ENCODE measurements at places on chromosomes 12 and 14.
A peak's percentile ranks its signal among the peaks of the same experiment; 100 is the strongest.

DNA sequence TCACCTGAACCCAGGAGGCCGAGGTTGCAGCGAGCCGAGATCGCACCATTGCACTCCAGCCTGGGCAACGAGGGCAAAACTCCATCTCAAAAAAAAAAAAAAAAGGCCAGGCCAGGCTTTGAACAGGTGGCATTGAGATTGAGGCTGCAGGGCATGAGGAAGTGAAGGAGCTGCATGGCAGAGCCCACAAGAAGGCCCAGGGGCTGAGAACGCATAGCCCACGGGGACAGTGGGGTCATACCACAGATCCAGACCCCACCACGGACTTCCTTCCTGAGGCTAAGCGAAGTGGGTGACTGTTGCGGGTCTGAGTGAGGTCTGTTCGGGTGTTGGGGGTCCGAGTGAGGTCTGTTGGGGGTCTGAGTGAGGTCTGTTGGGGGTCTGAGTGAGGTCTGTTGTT lies 7.8 kb downstream of the JAG2 start:
- no peak for DNase-seq

- no peak for DNase-seq
Measured at GRCh38 chr14:61160798-61161197, 120.3 kb downstream of the TMEM30B start.

GRCh38 chr14:71411738-71412137 lies 504.5 kb downstream of the PCNX1 start:
- DNase-seq = no peak

- DNase-seq = no peak
Measured at GRCh38 chr14:92624764-92625163, 111.2 kb downstream of the RIN3 start.

- DNase-seq = no peak
Measured at GRCh38 chr12:67885375-67886169, 103.7 kb upstream of the IFNG-AS1 start.

- no peak for DNase-seq
Measured at GRCh38 chr14:70148911-70149595, 39.7 kb downstream of the SLC8A3 start.

DNA sequence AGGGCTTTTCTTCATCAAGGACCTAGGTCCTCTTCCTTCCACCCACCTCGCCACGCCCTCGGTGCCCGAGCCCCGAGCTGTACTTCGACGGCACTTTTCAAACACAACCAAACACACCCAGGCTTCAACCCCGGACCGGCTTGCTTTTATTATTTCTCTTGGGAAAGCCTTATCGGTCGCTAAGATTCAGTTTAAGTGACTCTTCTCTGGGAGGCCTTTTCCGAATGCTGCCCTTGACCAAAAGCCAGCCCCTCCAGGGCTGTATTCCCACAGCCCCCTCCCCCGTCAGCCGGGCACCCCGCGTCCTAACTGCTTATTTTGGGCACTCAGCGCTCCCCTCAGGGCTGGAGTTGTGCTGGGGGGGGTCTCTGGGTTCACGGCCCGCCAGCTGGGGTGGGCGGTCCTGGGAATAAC lies 644 bp upstream of the PPP4R4 start:
- no peak for DNase-seq

GRCh38 chr14:40394634-40395340 lies 962.6 kb upstream of the FBXO33 start:
- no peak for DNase-seq

DNA sequence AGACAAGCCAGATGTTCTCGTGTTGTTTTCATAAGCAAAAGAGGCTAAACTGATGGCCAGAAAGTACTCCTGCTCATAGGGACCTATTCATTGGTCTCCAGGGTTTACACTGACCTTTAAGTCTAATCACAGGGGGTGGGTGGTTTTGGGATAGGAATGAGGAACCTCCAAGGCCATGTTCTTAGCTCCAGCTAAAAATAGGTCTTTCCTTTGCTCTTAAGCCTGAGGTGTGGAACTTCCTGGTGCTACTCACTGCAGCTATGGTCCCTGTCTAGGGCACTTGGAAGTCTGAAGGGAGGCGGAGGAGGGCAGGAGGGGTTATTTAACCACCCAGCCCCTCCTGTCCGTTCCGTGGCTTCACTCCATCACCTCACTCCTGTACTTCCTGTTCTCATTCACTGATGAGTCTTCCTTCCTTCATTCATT lies 18.6 kb downstream of the GPRC5A start:
- no peak for DNase-seq

DNA sequence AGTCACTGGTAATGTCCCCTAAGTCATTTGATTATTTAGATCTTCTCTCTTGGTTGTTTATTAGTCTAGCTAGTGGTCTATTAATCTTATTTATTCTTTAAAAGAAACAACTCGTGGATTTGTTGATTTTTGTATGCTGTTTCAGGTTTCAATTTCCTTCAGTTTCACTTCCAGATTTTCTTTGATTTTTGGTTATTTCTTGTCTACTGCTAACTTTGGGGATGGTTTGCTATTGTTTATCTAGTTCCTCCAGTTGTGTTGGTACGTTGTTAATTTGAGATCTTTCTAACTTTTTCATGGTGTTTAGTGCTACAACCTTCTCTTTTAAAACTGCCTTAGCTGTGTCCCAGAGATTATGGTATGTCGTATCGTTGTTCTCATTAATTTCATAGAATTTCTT lies 18.5 kb upstream of the CD69 start:
- DNase-seq = no peak

DNA sequence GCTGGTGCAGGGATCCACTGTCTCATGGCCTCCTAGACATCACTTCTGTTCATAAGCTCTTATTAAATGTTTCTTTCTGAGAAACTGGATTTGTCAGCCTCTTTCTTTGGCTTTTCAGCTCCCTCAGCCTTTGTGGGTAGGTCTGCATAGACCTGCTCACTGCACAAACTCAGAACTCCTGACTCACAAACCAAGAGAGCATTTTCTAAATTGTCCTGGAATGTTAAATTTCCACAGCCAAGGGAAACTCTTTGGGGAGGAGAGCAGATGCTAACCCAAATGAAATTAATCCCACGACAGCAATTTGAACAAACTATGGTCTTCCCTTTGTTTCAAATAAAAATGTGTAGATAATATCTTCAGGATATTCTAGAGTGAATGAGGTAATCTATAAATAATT lies 19.5 kb upstream of the CERS5 start:
- no peak for DNase-seq

DNA sequence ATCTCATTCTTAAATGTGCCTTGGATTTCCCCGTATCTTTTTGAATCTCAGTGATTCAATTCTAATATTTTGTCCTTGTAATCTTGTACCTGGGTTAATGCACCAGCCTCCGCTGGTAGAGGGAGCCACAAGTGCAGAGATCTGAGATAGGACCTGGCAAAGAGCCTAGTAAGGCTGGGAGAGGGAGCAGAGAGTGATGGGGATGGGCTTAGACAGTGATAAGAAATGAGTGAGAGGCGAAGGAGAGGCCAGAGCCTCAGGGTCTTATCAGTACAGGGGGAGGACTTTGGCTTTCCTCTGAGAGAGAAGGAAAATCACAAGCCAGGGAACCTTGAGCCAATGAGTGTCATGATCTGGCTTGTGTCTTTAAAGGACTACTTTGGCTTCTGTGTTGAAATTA lies 30.5 kb upstream of the LMNTD1 start:
- no peak for DNase-seq

DNA sequence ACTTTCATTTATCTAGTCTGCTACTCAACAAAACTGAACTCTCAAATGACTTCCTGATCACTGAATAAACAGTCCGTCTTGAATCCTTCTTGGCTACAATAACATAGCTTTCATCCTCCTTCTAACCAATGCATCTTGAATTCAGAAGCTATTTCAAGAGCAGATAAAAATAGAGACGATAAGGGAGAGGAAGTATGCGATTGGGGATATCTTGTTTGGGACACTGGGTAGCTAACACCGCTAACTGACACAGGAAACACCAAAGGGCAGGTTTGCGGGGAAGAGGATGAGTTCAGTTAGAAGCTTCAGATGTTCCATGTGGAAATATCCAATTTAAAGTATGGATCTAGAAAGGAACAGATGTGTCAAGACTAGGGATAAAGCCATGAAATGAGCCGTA lies 102.5 kb downstream of the SLC41A2 start:
- DNase-seq = no peak

DNA sequence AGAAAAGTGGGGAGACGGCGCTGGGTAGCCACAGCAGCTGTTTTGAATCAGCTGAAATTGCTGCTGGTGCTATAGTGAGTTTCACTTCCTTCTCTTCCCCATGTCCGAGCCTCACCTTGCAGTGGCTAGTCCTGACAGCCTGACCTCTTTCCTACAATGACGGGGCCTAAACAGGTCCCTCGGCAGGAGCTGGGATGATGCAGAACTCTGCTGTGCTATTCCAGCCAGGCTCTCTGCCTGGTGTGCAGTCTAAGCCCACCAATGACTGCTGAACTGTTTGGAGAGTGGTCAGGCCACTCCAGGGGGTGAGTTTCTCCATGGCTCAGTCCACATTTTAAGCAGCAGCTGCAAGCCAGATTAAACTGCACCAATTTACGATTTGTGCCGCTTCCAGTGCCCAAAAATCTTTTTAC lies 207.3 kb downstream of the TTC7B start:
- no peak for DNase-seq

DNA sequence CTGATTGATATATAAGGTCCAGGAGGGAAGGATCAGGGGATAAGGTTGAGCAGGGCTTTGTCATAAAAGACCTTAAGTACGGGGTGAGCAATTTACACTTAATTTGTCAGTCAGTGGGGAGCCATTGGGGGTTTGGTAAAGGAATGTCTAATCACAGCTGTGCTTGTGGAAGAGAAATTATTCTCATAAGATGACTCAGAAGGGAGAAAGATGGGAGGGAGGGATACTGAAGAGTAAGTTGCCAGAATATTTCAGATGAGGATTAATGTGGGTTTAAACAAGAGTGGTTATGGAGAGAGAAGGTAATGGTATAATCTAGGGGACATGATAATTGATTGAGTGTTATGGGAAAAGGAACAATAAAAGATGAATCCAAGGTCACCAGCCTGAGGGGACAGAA lies 500.1 kb upstream of the CCDC196 start:
- DNase-seq = no peak

GRCh38 chr12:11834104-11834812 lies 184.8 kb downstream of the ETV6 start:
- DNase-seq = no peak

- DNase-seq = no peak
Measured at GRCh38 chr12:52578469-52578868, 4.8 kb upstream of the KRT74 start.

DNA sequence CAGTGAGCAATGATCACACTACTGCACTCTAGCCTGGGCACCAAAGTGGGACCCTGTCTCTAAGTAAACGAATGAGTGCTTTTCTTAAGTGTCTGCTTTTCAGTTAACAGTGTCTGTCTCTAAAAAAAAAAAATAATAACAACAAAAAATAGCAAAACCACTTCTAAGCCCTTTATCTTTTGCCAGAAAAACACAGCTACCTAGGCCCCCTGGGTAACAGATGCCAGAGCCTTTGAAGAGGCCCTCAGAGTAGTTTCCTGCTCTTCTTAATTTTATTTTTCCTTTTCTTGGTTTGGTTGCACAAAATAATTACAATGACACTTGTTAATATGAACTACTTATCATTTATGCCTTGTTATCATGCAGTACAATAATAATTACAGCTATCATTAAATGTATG lies 32.8 kb upstream of the RAP1B start:
- no peak for DNase-seq

DNA sequence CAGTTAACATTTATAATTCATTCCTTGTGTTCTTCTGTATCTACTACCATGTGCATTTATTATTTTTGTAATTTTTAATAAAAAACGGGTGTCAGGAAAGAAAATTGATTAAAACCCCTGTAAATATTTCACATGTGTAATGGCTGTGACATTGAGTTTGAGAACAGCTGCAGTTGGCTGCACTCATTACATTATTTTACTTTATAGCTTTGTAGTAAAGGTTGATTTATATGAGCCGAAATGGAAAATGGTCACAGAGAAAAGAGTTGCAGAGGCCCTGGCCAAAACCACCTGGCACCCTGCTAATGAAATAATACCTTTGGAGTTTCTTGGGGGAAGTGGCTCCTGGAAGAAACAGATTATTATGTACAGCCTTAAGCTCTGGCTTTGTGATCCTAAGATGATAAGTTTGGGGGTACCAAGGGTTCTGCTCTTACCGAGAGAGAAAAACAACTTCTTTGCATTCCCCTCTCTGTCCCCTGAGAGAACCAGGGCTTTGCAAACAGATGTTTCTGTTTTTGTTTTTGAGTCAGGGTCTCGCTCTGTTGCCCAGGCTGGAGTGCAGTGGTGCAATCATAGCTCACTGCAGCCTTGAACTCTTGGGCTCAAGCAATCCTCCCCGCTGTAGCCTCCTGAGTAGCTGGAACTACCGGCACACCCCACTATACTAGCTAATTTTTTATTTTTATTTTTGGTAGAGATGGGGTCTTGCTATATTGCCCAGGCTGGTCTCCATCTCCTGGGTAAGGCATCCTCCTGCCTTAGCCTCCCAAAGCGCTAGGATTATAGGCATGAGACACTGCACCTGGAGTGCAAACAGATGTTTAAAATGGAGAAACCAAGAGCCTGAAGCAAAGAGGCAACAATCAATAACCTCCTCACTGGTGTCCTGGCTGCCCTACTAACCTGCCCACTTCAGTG lies 9.7 kb upstream of the DYNLL1 start:
- peak; percentile 49 for DNase-seq

DNA sequence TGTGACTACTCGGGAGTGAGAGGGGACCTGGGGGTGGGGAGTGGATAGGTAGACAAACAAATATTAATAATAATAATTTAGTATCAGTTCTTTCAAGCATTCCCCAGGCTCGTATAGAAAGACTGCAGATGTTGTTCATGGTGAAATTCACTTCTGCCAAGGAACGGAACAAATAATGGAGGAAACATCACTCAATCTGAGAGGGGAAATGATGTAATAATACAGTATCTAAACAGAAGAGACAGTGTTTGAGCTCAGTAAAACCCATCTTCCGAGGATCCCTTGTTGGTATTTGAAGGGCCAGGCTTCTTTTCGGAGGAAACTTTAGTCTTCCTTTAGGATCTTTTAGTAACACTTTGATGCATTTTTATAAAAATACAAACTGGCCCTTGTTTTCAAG lies 114.2 kb downstream of the KCNK10 start:
- DNase-seq = no peak

DNA sequence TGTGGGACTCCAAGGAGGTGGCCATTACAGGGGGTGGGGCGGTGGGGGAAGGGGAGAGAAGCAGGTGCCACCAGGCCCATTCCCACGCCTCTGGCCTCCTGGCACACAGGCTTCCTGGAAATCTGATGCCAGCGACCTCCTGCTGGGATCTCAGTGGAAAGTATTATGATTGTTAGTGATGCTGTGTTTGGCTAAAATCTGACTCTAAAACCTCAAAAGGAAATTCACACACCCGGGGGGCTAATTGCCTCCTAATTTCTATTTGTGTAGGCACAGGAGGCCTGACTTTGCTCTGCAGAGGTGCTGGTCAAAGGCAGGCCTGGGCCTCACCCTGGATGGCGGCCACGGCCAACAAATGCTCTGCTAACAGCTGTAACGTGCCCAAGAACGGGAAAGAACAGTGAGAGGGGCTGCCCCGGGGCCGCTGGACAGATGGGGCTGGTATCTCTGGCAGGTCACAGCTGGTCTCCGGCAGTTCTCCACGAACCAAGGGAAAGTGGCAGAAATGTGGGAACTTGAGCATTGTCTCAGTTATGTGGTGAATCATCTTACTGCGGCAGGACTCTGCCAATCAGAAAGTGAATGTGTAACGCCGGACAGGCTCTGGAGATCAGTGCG lies 14.3 kb downstream of the FAM181A start:
- DNase-seq = no peak
